ENCODE measurements at places on chromosomes 6 and 20.

DNA sequence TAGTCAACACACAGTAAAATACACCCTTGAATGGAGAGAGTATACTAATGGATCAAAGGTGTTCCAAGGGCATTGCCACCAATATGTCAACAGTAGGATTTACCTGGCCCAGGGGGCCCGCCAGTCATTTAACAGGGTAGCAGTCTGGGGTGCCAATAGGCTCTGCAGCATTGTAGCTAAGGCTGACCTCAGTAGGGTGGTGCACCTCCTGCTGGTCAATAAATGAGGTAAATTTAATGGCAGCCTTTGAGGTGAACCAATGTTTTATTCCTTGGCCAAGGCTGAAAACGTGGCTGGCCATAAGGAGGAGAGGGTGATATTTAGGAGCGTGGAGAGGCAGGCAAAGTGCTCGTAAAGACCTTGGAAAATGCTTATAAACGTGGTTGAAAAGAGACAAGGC lies 147.2 kb downstream of the RPS12 start:
- no peak for DNase-seq

DNA sequence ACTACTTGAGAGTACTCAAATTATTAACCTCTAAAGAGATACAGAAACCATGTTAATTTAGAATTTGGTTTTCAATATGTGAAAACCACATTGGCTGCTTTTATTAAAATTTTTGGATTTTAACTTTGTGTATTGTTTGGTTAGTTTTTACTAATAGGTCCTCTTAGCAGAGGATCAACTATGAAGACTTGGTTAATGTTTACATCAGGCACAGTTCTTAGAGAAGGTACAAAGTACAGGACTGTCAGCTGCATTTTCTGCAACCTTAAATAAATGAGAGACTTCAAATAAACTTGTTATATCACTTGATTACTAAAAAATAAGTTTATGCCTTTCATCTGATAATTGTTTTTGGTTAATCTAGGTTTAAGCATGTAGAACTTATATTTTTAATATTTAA lies 89.1 kb downstream of the PHF3 start:
- DNase-seq: no peak

DNA sequence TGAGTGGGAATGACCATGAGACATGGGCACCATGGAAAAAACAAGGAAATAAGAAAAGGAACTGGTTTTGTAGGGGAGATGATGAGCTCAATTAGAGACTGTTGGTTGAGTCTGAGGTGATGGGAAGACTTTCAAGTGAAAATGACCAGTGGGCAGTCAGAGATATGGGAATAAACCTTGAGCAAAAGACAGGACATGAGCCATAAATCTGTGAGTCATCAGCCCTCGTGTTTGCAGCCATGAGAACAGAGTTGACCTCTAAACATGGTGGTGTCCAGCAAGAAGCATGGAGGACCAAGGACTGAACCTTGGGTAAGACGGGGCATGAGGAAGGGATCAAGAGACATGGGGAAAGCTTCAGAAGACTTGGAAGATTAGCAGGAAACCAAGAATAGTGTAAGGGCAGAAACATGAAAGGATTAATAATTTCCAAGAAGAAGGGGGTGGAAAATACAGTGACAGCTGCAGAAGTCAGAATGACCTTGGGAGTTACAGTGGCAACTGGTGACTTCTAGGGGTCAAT lies 280.6 kb upstream of the PRDM1 start:
- DNase-seq: no peak

GRCh38 chr20:4511776-4512175 lies 209.9 kb upstream of the PRND start:
- DNase-seq: no peak

- DNase-seq: no peak
Observed at GRCh38 chr20:18414140-18414539, 52.7 kb downstream of the DZANK1 start.

DNA sequence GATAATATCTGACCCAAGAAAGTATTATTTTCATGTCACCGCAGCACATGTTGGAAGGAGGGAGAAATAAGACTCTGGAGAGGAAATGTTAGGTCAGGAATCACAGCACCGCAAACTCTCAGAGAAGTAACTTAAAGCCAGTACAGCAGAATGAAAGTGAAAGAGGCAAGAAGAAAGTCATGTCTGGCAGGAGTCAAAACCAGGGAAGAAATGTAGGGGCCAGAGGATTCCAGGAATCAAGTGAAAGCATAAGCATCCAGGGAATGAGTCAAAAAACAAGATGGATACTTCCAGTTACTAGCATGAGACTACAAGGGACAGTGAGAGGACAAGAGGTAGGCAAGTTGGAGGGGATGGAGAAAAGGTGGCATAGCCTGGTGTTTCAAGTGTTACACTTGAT lies 80.4 kb downstream of the AK9 start:
- DNase-seq: no peak

DNA sequence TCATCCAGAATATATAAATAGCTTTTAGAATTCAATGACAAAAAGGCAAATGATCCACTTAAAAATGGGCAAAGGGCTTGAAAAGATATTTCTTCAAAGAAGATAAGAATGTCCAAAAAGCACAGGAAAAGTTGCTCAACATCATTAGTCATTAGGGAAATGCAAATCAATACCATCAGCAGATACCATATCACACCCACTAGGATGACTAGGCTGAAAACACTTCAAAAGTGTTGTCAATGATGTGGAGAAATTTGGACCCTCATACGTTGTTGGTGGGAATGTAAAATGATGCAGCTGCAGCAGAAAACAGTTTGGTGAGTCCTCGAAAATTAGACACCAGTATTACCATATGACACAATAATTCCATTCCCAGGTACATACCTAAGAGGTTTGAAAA lies 303.6 kb upstream of the SLC35B3 start:
- DNase-seq: no peak

GRCh38 chr6:119470893-119471542 lies 121.5 kb upstream of the MAN1A1 start:
- DNase-seq: no peak
